ENCODE measurements at places on chromosomes 7 and 10.

GRCh38 chr7:50856806-50857205 lies 74.1 kb upstream of the GRB10 start:
- no peak for DNase-seq

DNA sequence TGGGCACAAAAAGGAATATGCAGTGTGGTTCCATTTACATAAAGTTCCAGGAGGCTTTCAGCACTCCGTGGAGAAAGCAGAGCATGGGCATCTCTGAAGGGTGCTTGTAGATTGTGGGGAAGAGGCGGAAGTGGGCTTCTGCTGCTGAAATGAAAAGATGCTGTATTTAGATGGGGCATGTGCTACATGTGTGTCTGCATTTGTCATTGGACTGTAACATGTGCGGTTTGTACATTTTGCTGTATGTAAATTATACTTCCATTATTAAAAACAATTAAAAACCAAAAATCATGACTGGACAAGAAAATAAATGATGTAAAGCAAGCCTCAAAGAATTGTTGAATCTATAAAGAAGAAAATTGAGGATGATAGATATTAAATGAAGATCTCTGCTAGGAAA lies 334.0 kb downstream of the WDR37 start:
- DNase-seq: no peak

- peak; percentile 64 for DNase-seq
Measured at GRCh38 chr7:40887099-40887498, 752.3 kb downstream of the SUGCT start.

DNA sequence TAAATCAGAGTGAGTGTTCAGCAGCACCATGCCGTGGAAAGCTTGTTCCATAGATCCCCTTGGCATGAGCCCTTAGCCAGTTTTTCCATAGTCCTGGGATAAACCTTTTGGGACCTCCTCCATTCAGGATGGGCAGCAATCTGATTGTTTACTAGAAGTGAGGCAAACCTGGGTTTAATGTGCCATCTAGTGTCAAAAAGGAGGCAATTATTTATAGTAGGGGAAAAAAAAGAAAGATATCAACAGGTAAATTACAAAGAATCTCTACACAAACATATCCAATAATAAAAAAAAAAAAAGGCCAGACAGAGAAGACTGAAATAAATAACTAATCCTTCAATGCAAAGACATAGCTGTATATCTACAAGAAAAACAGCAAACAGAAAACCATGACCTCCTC lies 229.0 kb upstream of the STK17A start:
- no peak for DNase-seq

- DNase-seq: no peak
Measured at GRCh38 chr7:90238583-90238982, 6.4 kb upstream of the CFAP69 start.

GRCh38 chr10:74012480-74012879 lies 14.6 kb downstream of the VCL start:
- no peak for DNase-seq

DNA sequence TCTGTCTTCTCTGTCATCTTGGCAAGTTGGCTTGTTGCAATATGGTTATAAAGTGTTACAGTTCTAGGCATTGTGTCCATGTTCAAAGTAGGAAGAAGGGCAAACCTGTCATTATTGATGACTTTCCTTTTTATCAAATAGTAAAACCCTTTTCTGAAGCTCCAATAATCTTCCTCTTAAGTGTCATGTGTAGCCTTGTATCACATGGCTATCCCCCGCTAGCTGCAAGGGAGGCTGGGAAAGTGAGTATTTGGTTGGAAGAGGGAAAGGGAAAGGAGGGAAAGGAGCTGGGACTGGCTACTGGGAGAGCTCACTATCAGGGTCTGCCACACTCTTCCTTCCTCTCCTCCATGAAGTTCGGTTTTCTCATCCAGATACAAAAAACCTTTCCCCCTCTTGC lies 45.2 kb upstream of the FAM180A start:
- DNase-seq: no peak

- peak; percentile 13 for DNase-seq
Measured at GRCh38 chr7:105932835-105933477, 30.1 kb upstream of the CDHR3 start.

- no peak for DNase-seq
Measured at GRCh38 chr10:20006169-20006870, 190.1 kb downstream of the PLXDC2 start.

DNA sequence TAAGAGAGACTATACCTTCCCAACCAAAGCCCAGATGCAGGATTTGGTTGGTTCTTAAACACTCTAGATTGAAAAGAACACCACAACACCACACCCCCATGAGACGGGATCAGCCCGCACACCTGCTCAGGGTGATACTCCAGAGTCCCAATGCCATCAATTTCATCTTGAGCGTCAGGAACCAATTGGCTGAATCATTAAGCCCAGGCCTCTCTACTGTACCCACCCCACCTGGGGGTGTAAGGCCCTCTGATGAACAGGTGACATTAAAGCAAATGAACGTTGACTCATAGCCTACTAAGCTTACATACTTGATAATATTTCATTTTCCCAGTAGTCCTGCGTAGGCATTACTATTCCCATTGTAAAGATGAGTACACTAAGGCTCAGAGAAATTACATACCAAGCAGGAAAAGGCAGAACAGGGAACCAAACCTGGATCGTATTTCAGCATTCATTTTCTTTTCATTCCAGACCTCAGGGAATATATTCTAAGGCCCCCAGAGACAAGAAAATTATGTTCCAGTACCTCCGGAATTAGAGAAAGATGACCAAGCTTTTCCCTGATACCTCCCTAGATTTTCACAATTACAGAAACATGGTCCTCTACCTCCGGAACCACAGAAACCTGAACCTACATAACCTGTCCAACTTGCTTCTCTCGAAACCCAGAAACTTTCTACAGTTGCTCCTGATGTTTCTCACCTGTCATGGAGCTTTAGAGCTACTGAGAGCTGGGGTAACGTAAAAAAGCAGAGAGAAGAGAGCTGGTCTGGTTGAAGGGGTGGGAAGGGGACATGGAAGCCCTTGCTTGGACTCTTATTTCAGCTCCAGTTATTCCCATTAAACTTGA lies 43.1 kb upstream of the KDM7A start:
- peak; percentile 81 for DNase-seq

DNA sequence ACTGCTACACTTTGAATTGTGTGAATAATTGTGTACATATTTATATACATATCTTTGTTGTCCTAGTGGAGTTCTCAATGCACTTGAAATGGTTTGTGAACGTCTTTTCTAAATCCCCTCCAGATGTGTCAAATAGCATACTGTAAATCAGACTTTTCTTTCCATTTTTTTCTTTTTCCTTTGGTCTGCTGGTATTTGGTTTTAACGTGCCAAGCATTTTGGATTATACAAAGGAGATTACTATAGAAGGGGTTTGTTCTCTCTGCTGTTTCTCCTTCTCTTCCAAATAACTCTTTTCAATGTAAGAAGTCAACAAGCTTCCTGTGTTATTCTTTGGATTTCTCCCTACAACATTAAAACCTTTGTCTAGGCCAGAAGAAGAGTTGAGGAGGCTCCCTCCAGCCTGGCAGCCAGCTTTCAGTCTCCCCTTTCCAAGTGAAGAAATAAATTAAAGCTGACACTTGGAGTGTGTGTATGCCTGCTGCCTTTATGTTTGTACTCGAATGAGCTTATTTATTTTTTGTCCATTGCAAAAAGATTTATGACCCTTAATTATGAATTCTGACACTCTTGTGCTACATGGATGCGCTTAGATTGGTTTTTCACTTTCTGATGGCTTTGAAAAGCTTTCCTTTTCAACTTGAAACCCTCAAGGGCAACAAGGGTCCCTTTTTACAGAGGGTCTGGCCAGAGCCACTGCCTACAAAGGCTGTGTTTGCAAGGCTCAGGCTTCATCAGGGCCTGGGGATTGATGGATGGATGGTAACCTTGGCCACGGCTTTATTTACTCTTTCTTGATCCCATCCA lies 107.8 kb downstream of the RAB18 start:
- no peak for DNase-seq

GRCh38 chr7:133345690-133346421 lies 93.0 kb downstream of the EXOC4 start:
- DNase-seq: no peak

GRCh38 chr7:95026421-95027072 lies 119.2 kb downstream of the PPP1R9A start:
- no peak for DNase-seq

DNA sequence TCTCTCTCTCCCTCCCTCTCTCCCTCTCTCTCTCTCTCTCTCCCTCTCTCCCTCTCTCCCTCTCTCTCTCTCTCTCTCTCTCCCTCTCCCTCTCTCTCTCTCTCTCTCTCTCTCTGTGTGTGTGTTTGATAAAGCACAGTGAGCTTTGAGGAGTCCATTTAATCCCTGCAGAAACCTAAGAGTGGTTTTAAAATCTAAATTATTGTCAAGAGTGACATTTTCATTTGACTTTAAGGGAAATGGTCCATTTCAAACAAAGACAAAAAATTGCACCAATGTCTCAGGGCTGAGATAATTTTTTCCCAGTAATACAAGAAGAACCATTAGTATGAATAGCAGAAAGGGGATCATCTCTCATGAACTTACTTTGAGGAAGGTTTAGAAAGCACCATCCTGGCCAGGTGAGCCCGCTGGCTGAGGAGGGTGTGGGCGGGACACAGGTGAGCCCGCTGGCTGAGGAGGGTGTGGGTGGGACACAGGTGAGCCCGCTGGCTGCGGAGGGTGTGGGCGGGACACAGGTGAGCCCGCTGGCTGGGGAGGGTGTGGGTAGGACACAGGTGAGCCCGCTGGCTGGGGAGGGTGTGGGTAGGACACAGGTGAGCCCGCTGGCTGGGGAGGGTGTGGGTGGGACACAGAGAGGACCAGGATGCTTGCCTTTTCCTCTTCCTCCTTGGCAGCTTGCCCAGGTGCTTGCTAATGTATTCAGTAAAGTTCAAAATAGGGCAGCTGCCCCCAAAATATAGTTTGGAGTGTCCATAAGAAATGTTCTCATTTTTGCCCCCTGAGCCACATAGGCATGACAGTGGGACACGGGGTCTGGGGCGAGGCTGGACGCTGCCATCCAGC lies 125.0 kb downstream of the DNAJB6 start:
- DNase-seq: no peak

DNA sequence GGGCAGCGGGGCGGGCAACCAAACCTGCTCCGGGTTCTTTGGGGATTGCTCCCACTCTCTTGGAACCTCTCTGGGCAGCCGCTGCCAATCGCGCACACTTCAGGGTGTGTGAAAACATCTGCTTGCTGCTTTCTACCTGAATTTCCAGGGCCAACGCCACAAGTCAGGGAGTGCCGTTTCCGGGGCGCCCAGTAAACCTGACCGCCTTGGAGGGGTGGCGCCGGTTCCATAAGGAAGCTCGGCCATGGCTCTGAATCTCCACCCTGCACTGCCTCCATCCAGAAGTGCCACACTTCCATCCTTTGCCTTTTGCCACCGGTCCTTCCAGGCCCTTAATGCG lies 679 bp upstream of the AFAP1L2 start:
- DNase-seq: peak; percentile 39

DNA sequence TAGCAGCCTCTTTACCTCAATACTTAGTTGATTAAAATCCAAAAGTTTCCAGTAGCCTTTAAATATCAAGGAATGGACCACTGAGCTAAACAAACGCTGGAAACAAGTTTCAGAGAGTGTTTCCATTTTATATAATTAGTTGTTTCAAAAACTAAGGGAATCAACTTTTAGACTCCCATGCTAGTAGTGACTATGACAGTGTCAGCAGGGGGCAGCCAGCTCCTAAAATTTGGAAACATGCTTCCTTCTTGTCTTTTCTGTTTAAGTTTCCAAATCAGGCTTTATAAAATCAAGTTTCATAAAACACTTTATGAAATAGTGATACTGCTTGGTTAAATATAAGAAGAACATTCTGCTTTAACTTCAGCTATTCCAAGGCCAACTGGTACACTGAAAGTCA lies 138.2 kb upstream of the TMEM229A start:
- DNase-seq: peak; percentile 59

GRCh38 chr7:33804140-33804660 lies 101.1 kb upstream of the BMPER start:
- DNase-seq: no peak

DNA sequence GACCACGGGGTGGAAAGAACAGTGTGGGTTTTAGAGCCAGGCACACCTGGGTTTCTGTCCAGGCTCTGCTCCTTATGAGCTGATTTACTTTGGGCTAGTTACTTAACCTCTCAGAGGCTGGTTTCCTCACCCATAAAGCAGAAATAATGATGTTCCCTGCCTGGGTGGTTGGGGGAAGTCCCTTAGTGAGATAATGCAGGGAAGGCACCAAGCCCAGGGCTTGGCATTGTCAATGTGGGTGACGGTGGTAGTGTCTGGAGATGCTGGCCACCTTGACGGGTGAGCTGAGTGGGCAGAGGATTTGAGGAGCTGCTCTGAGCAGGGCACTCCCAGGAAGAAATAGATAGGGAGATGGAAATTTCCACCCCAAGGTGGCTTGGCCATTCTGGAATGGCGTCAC lies 65.2 kb downstream of the SH2D4B start:
- no peak for DNase-seq

GRCh38 chr10:26509307-26509706 lies 71.2 kb downstream of the APBB1IP start:
- no peak for DNase-seq

- DNase-seq: no peak
Measured at GRCh38 chr7:141568227-141568626, 17.0 kb downstream of the AGK start.

- no peak for DNase-seq
Measured at GRCh38 chr7:131081308-131081707, 246.4 kb upstream of the MKLN1 start.

Data from epithelial cell of esophagus (primary cell).